Stomach (tissue), 19 donors: ENCODE measurements at places on chromosomes 2 and 18. TPM values are rescaled to one million over a fixed set of nuclear protein-coding genes. Genes with fewer than 3 reads are reported as not detected.

DNA sequence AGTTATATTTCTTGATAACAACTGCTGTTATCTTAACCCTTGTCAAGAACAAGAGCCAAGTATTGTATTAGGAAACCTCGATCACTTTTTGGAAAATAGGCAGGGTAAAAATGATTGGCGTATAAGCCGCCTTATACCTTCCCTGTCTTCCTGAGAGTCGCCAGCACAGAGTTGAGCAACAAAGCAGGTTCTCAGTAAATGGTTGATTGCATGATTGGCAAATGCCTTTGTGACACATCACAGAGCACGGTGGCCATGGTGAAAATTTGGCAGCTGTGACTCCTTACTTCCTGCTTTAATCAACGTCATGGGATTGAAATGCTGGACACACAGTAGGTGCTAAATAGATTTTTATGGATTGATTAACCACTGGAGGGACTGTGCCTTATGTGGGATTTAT, 3.9 kb upstream of the KLHL29 start:
- peak; percentile 41 for DNase-seq
- H3K27ac ChIP-seq = no peak overlapping the region
- peaks cover 20% of the 10 kb centered on the region for H3K4me1 ChIP-seq
- H3K27me3 ChIP-seq = peaks cover 8% of the 10 kb centered on the region

The UGT1A3 gene
- 9.0 TPM for total RNA-seq

The CKAP2L gene
- total RNA-seq = 2.0 TPM

The RBM44 gene
- total RNA-seq = 2.0 TPM
